HFFc6 (cell line): ENCODE measurements at places on chromosomes 5 and 9.

GRCh38 chr9:135976944-135977343 is 15.8 kb upstream of the UBAC1 start:
- no peak for DNase-seq

DNA sequence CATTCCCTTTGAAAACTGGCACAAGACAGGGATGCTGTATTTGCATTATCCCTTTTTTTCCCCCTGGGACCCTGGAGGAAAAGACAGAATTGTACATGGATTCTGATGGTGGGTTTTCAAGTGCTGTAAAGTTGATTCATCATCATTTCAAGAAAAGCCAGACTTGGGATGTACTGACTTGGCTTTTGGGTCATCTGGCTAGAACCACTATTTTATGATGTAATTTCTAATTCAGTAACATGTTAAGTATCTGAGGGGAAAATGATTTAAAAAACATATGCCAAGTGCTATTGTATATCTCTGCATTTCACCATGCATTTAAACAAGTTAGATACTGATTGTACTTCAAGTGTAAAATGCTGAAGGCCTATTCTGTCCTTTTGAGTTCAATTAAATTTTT is 15.2 kb upstream of the MAP3K1 start:
- no peak for DNase-seq

DNA sequence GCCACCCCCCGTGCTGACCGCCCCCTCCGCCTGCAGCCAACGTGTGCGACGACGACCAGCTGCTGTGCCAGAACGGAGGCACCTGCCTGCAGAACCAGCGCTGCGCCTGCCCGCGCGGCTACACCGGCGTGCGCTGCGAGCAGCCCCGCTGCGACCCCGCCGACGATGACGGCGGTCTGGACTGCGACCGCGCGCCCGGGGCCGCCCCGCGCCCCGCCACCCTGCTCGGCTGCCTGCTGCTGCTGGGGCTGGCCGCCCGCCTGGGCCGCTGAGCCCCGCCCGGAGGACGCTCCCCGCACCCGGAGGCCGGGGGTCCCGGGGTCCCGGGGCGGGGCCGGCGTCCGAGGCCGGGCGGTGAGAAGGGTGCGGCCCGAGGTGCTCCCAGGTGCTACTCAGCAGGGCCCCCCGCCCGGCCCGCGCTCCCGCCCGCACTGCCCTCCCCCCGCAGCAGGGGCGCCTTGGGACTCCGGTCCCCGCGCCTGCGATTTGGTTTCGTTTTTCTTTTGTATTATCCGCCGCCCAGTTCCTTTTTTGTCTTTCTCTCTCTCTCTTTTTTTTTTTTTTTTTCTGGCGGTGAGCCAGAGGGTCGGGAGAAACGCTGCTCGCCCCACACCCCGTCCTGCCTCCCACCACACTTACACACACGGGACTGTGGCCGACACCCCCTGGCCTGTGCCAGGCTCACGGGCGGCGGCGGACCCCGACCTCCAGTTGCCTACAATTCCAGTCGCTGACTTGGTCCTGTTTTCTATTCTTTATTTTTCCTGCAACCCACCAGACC is 80.2 kb downstream of the NTNG2 start:
- DNase-seq: no peak

- no peak for DNase-seq
Observed at GRCh38 chr9:17624571-17624970, 45.7 kb downstream of the SH3GL2 start.

GRCh38 chr9:108244686-108245085 is 611.1 kb downstream of the ACTL7B start:
- no peak for DNase-seq

- no peak for DNase-seq
Observed at GRCh38 chr5:107888541-107888940, 217.8 kb upstream of the EFNA5 start.

DNA sequence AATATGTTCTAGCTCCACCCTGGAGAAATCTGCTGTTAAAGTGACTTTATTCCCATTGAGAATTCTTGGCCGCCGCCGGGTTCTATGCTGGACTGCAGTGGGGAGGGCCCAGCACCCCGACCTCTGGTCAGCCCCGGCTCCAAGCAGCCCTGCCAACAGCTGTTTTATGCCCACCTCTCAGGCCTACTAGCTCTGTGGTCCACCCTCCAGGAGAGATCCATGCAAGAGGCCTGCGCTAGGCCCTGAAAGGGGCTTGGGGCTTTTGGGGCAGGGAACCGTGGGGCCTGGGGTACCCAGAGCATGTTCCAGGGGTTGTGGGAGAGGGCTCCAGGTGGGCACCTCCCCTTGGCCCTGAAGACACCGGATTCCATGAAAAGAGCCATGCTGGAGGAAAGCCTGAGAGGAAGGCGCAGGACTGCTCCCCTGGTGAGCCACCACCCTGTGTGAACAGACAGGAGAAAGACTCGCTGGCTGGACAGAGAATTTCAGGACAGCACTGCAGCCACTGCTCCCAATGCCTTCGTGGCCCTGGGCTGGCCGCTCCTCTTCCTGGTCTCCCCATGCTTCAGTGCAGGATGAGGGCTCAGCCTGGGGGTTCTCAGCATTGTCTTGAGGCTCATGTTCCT is 44.6 kb upstream of the RUFY1 start:
- DNase-seq: no peak

DNA sequence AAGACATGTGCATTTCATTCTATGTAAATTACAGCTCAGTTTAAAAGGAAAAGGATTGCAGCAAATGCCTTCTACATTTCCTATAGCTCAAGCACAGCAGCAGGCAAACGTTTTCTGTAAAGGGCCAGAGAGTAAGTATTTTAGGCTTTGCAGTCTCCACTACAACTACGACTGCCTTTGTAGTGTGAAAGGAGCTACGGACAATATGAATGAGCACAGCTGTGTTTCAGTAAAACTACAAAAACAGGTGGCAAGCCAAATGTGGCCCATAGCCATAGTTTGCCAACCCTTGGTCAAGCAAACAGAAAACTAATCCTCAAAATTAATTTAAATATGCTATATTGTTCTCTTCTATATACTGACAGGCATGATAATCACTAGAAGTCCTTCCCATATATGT is 7.2 kb downstream of the PTBP3 start:
- no peak for DNase-seq

GRCh38 chr9:114497236-114497635 is 8.0 kb downstream of the WHRN start:
- no peak for DNase-seq

DNA sequence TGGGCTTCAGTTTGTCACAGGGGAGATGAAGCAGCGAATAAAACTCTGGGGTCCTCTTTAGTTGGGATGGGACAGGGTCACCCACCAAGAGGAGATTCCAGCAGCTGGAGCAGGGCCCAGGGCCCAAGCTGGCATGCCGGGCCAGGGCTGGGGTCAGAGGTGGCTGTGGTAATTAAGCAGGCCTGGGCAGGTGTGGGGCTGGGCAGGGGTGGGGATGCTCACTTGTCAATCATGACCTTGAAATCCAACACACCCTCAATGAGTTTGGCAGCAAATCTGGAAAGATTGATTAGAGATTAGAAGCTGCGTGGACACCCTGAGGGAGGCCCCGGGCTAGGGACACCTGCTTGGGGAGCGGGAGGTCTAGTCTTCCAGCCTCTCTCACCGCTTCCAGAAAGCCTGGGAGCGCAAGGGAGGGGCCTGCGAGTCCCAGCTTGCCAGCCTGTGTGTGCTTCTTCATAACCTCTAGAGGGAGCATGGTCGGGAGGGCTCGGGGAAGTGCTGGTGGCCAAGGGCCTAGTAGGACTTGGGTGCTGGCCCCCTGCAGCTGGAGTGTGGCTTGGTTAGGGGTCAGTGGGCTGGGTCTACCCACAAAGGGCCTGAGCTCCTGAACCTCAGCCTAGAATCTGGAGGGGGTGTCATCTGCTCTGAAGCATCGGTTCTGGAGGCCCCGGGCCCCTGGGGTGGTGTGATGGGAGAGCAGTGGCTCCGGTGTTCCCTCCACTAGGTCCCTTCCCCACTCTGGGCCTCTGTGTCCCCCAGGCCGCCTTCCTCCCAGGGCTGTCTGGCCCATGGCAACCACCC is 7.6 kb downstream of the CRAT start:
- peak; percentile 17 for DNase-seq
